ENCODE measurements at places on chromosomes 5 and 9. TPM values are rescaled to one million over a fixed set of nuclear protein-coding genes. Genes with fewer than 3 reads are reported as not detected.

- no peak for DNase-seq
These were observed 251.9 kb upstream of the CDH12 start for GRCh38 chr5:23105021-23105420.

GPR150 gene
- under 0.01 TPM for total RNA-seq

CCDC183 gene
- not detected for total RNA-seq

- DNase-seq, result no peak
These were observed 57.0 kb upstream of the RANBP6 start for GRCh38 chr9:6072453-6072852.

GRCh38 chr9:22079873-22080341, 70.8 kb upstream of the CDKN2B start:
- DNase-seq, result peak; percentile 87

GRCh38 chr5:83921666-83922193, 201.1 kb upstream of the HAPLN1 start:
- DNase-seq, result no peak

Data from IMR-90 (cell line).